ENCODE measurements at places on chromosomes 12 and 14. TPM values are rescaled to one million over a fixed set of nuclear protein-coding genes. Genes with fewer than 3 reads are reported as not detected.

GRCh38 chr14:64646103-64646502 lies 58.1 kb upstream of the PLEKHG3 start:
- no peak for DNase-seq

LRRC10 gene
- total RNA-seq: not detected

MLF2 gene
- total RNA-seq: 127 TPM

KIF21A gene
- total RNA-seq: 26.2 TPM

GRCh38 chr14:75274899-75275569 lies 3.6 kb upstream of the FOS start:
- no peak for DNase-seq

DNA sequence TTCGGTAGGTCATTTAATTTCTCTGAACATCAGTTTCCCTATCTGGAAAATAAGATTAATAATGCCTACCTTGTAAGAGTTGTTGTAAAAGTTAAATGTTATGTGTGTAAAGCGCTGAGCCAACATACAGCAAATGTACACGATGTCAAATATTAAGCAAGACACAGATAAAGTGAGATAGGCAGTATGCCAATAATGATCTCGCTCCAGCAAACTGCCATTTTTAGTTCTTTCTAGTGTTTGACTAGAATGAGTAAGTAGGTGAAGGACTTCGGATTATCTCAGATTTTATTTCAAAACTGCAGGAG lies 840 bp downstream of the DHRS7 start:
- DNase-seq: no peak

DNA sequence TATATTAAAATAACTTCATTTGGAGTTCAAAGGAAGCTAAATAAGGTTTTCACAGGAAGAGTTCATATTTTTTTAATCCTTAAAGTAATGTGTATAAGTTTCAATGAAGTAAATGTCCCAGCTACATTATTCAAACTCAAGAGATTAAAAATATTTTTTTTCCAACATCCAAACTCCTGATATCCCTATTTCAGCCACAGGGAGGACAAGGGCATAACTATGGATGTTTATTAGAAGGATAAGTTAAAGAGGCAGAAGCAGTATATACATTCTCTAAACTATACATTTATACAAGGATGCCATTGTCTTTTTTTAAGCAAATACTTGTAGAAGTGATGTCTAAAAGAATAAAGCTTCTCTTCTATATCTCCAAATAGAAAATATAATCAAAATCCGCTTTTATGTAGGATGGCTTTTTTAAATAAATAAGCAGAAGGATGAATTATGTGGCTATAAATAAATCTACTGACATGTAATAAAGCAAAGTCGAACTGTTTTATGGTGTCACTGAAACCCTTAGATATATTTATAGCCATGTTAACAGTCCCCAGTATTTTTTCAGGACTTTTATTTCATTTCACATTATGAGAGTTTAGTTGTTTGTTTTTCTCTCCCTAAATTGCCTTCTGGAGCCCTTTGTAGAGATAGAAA lies 936.5 kb downstream of the DIO2 start:
- DNase-seq: no peak
